ENCODE measurements at places on chromosomes 1 and 21.

DNA sequence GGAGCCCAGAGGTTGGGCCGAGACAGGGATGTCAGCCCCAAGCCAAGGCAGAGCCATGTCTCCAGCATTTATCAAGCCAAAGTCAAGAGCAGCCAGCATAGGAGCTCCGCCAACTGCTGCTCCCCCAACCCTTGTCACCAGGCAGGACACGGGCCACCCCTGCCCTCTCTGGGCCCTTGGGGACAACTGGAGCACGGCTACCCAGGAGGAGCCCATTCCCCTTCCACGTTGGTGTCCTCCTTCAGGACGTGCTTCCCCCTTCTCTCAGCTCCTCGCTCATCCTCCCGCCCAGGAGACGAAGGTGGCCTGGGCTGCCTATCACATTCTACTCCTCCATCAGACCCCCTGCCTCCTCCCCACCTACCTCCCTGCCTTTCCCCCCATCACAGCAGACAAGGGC lies 19.9 kb upstream of the PEF1 start:
- peaks cover 10% of the 10 kb centered on the region for H3K27me3 ChIP-seq
- H3K27ac ChIP-seq, result no peak overlapping the region
- H3K36me3 ChIP-seq, result no peaks in the 10 kb centered on the region
- DNase-seq, result no peak
- H3K4me3 ChIP-seq, result no peak overlapping the region

DNA sequence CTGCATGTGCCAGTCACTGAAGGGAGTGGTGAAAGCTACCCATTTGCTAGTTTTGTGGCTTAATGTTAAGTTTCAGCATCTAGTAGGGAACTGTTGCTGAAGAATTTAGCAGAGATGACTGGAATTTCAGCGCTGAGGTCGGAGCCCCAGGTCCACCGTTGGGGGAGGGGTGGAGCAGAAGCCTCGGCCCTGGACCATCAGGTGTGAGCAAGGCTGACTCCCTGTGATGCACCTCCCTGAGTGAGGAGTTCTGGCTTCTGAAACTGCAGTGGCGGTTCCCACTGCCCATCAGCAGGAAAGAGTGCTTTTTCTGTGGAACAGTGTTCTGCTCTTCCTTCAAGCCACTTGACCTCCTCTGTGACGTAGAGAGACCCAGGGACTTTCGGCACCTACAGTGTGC lies 1.3 kb downstream of the NOS1AP start:
- no peak for DNase-seq
- H3K4me1 ChIP-seq, result peaks cover 9% of the 10 kb centered on the region
- no peaks in the 10 kb centered on the region for H3K36me3 ChIP-seq
- H3K4me3 ChIP-seq, result peak overlapping the region; percentile 78
- peaks cover 75% of the 10 kb centered on the region for H3K27me3 ChIP-seq
- H3K27ac ChIP-seq, result no peak overlapping the region

DNA sequence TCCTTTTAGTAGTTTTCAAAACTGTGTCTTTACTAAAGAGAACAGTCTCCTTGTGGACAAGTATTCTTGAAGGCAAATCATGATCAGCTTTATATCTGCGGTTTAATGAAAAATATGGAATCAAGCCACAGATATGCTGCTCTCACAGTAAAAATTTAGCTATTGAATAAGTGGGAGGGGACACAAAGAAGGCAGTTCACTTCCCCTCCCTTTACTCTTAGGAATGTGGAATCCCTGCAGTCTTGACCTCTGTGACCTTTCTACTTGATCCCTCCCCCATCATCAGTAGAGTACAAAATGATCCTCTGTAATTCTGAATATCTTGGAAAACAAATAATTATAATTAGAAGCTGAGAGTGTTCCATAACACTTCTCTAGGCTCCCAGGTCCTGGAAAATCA lies 136.7 kb upstream of the HOOK1 start:
- H3K27me3 ChIP-seq, result no peaks in the 10 kb centered on the region
- no peaks in the 10 kb centered on the region for H3K36me3 ChIP-seq
- no peaks in the 10 kb centered on the region for H3K4me1 ChIP-seq
- H3K27ac ChIP-seq, result peak overlapping the region; percentile 20
- no peak overlapping the region for H3K4me3 ChIP-seq

GRCh38 chr1:200627575-200628222 lies 7.1 kb upstream of the KIF14 start:
- H3K4me3 ChIP-seq, result peak overlapping the region; percentile 33
- H3K36me3 ChIP-seq, result no peaks in the 10 kb centered on the region
- H3K4me1 ChIP-seq, result peaks cover 11% of the 10 kb centered on the region
- no peak for DNase-seq
- no peaks in the 10 kb centered on the region for H3K27me3 ChIP-seq
- H3K27ac ChIP-seq, result peak overlapping the region; percentile 62

GRCh38 chr1:183238071-183238470 lies 52.0 kb downstream of the LAMC2 start:
- H3K36me3 ChIP-seq, result no peaks in the 10 kb centered on the region
- no peak overlapping the region for H3K4me3 ChIP-seq
- no peak for DNase-seq
- H3K27ac ChIP-seq, result no peak overlapping the region
- H3K4me1 ChIP-seq, result no peaks in the 10 kb centered on the region

GRCh38 chr1:156150333-156151011 lies 2.9 kb upstream of the SEMA4A start:
- peaks cover 56% of the 10 kb centered on the region for H3K36me3 ChIP-seq
- peaks cover 15% of the 10 kb centered on the region for H3K27me3 ChIP-seq
- DNase-seq, result no peak
- peaks cover 35% of the 10 kb centered on the region for H3K4me1 ChIP-seq

GRCh38 chr1:201296352-201296751 lies 13.0 kb downstream of the PKP1 start:
- H3K27ac ChIP-seq, result no peak overlapping the region
- H3K4me3 ChIP-seq, result no peak overlapping the region
- no peak for DNase-seq
- peaks cover 42% of the 10 kb centered on the region for H3K27me3 ChIP-seq

DNA sequence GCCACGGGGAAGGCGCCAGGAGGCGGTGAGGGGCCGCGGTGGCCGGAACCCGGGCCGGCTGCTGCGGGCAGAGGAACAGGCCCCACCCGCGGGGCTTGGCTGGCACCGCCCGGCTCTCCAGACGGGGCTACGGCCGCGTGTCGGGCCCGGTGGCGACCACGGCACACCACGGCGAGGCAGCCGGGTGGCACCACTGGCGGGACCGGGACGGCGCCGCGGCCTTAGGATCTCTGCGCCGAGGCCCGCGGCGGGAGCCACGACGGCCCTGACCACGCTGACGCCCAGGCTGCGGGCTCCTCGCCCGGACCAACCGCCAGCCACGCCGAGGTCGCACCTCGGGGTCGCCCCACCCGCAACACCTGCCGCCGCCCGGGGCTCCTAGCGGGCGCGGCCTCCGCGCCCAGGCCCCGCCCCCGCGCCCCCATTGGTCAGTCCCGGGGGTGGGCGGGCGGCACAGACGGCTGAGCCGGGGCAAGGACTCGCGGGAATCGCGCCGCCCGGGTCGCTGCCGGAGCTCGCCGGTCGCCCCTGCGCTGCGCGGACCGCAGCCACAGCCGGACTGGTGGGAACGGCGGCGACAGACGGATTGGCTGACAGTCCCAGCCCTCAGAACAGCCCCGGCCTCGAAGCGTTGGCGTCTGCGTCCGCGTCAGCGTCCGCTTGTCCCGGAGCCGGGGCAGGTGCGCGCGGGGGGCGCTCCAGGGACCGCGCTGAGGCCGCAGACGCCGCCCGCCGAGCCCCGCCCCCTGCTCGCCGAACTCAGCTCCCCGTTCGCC lies at the start of gene BMP8A:
TSS of gene BMP8A (plus strand) at position 491 of the 776 bp plus-strand sequence. CDS start 356 bp downstream, outside the sequence.
- H3K27ac ChIP-seq, result peak within 1 kb of the TSS; percentile 33
- peaks cover 20% of the 10 kb centered on the region for H3K27me3 ChIP-seq
- peak within 1 kb of the TSS; percentile 73 for H3K4me3 ChIP-seq
- H3K36me3 ChIP-seq, result peaks cover 30% of the 10 kb centered on the region
- peak; percentile 72 for DNase-seq

DNA sequence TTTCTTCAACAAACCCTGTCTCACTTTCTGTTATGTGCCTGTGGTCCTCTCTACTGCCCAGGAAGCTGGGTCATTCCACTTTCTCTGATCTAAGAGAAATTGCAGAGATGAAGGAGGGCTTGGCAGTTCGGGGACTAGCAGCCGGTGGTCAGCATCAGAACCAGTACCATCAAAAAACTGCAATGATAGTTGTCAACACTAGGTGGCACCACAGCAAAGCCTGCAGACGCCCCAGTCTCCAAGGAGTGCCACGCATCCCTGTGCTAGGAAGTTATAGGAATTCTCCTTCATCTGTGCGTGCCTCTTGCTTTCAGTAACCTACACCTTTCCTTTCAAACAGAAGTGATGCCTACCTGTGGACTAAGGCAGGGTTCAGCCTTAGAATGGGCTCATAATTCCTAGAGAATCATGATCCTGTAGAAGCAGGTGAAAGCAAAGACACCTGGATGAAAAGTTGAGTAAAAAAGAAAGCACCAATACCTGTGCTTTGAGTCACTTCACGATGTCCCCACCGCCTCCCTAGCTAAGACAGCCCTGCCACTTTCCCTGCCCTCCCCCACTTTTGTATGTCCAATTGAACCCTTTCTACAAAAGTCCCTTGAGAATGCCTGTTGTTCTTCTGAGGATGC lies 129.2 kb downstream of the ADAMTS1 start:
- no peaks in the 10 kb centered on the region for H3K36me3 ChIP-seq
- no peaks in the 10 kb centered on the region for H3K4me1 ChIP-seq
- no peaks in the 10 kb centered on the region for H3K27me3 ChIP-seq
- no peak overlapping the region for H3K4me3 ChIP-seq
- no peak overlapping the region for H3K27ac ChIP-seq

DNA sequence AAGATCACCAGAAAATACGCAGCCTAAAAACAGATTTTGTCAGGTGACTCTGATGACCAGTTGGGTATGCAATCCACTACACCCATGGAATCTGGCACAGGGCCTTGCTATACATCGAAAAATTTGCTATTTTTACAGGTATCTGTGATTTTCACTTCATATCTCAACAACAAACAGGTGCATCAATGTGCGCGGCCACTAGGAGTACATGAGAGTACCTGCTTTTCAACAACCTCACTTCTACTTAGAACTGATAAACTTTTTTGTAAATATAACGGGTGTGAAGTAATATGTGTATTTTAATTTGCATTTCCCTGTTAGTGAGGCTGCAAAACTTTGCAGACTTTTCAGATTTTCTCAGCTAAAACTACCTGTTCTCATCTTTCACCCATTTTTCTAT lies 80.8 kb downstream of the SLC45A1 start:
- H3K4me1 ChIP-seq, result peaks cover 34% of the 10 kb centered on the region
- no peak for DNase-seq
- no peaks in the 10 kb centered on the region for H3K27me3 ChIP-seq
- H3K36me3 ChIP-seq, result peaks cover 17% of the 10 kb centered on the region

DNA sequence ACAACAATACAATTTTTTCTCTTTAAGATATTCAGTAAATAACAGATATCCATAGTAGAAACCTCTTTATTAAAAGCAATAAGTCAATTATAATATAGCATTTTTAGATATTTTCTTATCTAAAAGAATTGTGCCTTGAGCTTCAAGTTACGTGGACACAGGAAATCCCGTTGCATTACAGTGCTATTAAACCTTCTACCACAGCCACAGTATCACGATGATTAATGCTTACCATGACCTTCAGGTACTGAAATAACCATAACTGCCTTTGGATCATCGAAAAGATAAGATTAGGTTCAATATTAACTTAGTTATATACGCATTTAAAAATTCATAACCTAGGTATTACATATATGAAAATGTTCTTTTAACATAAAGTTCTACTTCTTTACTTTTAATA lies 17.9 kb downstream of the B3GALNT2 start:
- no peaks in the 10 kb centered on the region for H3K27me3 ChIP-seq
- DNase-seq, result no peak
- H3K4me1 ChIP-seq, result peaks cover 2% of the 10 kb centered on the region
- peaks cover 15% of the 10 kb centered on the region for H3K36me3 ChIP-seq
- H3K27ac ChIP-seq, result no peak overlapping the region

DNA sequence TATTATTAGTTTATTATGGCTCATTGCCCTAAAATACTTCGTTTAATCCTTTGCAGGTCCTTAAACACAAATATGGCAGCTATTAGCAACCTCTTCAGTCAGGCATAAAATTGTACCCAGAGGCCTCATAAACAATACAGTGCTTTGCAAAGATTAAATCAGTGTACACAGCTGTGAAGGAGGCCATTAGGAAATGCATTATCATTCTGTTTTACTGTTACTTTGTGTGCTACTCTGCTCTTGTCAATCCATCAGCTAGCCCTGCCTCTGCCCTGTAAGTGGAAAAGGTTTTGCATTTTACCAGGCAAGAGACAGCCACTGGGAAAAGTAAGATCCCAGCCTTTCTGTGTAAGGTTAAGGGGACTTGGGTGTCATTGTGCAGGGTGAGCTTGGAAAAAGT lies 415.7 kb upstream of the DAB1 start:
- no peak for DNase-seq
- no peaks in the 10 kb centered on the region for H3K36me3 ChIP-seq
- no peak overlapping the region for H3K4me3 ChIP-seq
- peaks cover 19% of the 10 kb centered on the region for H3K27me3 ChIP-seq

- H3K4me3 ChIP-seq, result no peak overlapping the region
- no peaks in the 10 kb centered on the region for H3K27me3 ChIP-seq
- H3K36me3 ChIP-seq, result peaks cover 22% of the 10 kb centered on the region
- DNase-seq, result no peak
Observed at GRCh38 chr1:226003502-226004170, 4.5 kb upstream of the SDE2 start.

DNA sequence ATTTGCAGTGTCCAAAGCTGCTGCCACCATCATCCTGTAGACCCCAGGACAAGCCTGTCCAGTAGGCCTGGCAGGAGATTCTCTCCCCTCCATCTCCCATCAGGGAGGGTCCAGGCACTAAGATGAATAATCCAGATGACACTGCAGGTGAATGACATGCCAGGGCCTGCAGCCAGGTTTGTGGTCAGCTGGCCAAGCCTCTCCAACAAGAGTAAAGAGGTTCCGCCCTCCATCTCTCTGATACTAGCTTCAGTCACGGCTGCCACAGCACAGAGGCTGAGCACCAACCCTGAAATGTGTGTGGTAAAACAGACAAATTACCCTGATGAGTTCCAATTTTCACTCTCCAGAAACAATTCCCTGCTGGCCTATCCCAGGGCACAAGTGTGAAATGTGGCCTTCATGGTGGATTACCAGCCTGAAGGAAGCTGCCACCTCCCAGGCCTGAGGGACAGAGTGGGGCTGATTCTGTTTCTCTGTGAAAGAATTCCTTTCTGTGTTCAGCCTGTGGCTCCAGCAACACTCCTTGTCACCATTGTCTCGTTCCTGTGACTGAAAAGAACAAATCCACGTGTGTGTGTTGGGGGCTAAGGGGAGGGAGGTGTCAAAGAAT lies 19.9 kb upstream of the LHX4 start:
- peaks cover 9% of the 10 kb centered on the region for H3K4me1 ChIP-seq
- H3K27me3 ChIP-seq, result peaks cover 17% of the 10 kb centered on the region
- no peak overlapping the region for H3K4me3 ChIP-seq
- no peak overlapping the region for H3K27ac ChIP-seq
- DNase-seq, result no peak

GRCh38 chr1:205313563-205314308 lies 7.8 kb downstream of the NUAK2 start:
- H3K36me3 ChIP-seq, result peaks cover 49% of the 10 kb centered on the region
- H3K4me1 ChIP-seq, result peaks cover 71% of the 10 kb centered on the region
- H3K27ac ChIP-seq, result peak overlapping the region; percentile 96
- H3K4me3 ChIP-seq, result peak overlapping the region; percentile 98
- no peaks in the 10 kb centered on the region for H3K27me3 ChIP-seq

GRCh38 chr1:166119471-166119965 lies 47.3 kb downstream of the FAM78B start:
- H3K36me3 ChIP-seq, result no peaks in the 10 kb centered on the region
- H3K27ac ChIP-seq, result no peak overlapping the region
- H3K4me1 ChIP-seq, result no peaks in the 10 kb centered on the region
- no peak overlapping the region for H3K4me3 ChIP-seq
- H3K27me3 ChIP-seq, result no peaks in the 10 kb centered on the region

All from effector memory CD8-positive, alpha-beta T cell (primary cell).